AG04449 (cell line): ENCODE measurements at places on chromosomes 1 and 21.

DNA sequence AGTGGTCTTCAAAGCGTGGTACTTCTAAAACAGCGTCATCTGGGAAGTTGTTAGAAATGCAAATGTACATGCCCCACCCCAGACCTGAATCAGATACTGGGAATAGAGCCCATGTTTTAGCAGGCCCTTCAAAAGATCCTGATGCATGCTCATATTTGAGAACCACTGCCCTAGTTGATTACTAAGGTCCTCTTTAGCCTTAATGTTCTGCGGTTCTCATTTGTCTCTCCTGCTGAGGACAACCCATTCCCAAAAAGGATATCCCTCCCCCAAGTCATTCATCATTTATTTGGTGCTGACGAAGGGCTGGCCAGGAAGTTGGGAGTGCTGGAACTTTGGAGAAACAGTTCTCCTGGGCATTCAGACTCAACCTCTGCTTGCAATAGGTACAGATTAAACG, 92.4 kb upstream of the RALGPS2 start:
- no peak for DNase-seq

GRCh38 chr21:33348706-33349105, 23.9 kb downstream of the IFNAR1 start:
- no peak for DNase-seq

- no peak for DNase-seq
These were observed 8.3 kb downstream of the SHISA4 start for GRCh38 chr1:201896951-201897391.

DNA sequence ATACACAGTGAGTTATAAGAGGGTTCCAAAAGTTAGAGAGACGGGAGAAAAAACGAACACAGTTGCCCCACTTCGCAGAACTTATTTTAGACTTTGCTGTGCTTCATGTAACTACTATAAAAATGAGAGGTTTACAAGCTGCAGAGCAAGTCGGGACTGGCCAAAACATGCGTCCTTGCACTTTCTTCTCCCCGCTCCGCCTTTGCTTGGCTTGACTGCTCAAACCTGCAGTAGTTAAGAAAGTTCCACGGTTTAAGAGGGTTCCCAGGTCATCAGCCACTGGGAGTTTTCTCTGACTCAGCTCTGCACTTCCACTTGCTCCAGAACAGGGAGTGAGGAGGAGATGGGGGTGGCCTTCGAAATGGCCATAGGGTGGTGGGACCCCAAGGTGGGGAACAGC, 36.2 kb downstream of the CLIC6 start:
- DNase-seq: no peak

DNA sequence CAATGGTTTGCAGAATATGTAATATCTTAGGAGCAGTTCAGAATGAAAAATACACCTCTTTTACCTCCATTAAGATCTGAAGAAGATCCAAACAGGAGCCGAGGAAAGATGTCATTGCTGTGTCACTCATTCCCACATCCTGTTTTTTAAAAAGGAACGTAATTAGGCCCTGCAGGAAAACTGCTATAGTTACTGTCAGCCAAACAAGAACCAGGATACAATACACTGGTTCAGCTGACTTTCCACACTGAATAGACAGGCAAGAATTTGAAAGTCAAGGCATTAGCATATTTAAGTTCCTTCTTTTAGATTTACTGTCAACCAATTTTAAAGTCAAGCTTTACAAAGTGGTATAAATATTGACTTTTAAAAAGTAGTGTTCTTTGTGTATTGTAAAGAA, 63.8 kb downstream of the IARS2 start:
- no peak for DNase-seq

DNA sequence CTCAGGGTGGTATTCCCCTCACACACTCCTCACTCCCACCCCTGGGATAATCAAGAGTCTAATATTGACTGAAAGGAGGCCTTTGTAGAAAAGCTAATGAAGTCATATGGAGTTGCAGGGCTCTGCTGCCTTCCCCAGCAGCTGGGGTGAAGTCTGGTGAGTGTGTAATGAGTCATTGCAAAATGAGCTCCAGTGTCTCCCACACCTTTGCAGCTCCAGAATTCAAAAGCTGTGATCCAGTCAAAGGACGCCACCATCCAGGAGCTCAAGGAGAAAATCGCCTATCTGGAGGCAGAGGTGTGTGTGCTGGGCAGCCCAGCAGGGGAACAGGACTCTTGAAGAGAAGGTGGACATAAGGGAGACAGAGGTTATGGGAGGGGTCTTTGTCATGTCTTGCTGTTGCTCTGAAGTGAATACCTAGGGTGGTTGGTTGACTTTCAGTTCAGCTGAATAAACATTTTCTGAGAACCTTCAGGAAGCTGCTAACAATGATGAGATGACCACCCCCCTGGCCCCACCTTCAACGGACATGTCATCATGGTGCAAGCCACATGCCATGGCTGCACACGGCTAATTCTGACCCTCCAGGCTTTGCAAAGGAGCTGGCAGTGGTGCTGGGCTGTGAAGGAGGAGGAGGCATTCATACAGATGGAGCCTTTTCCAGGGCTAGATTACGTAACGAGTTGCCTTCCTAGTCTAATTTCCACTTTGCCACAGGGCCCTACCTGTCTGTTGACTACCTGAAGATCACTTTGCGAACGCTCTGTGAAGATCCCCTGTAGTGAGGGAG, 32.2 kb upstream of the SNX27 start:
- no peak for DNase-seq

DNA sequence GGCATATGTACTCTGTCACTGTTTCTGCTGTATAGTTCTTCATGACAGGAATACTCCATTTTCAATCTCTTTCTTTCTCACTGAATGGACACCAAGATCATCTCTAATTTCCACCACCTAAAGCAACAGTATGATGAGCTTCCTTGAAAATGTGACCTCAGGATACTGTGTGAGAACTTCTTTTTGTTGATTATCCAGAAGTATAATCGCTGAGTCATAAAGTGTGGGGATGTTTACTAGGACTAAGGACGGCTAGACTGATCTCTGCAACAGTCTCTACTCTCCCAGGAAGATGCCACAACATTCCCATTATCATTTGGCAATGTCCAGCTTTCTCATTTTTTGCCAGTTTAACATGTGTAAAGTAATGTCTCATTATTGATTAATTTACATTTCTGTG, 70.3 kb downstream of the TNFSF18 start:
- peak; percentile 29 for DNase-seq

GRCh38 chr1:85334962-85335361, 58.5 kb upstream of the BCL10 start:
- no peak for DNase-seq

- DNase-seq: no peak
These were observed 244.7 kb downstream of the MRPL39 start for GRCh38 chr21:25362375-25363267.

- DNase-seq: no peak
These were observed 1.2 kb downstream of the STPG1 start for GRCh38 chr1:24412408-24412807.

DNA sequence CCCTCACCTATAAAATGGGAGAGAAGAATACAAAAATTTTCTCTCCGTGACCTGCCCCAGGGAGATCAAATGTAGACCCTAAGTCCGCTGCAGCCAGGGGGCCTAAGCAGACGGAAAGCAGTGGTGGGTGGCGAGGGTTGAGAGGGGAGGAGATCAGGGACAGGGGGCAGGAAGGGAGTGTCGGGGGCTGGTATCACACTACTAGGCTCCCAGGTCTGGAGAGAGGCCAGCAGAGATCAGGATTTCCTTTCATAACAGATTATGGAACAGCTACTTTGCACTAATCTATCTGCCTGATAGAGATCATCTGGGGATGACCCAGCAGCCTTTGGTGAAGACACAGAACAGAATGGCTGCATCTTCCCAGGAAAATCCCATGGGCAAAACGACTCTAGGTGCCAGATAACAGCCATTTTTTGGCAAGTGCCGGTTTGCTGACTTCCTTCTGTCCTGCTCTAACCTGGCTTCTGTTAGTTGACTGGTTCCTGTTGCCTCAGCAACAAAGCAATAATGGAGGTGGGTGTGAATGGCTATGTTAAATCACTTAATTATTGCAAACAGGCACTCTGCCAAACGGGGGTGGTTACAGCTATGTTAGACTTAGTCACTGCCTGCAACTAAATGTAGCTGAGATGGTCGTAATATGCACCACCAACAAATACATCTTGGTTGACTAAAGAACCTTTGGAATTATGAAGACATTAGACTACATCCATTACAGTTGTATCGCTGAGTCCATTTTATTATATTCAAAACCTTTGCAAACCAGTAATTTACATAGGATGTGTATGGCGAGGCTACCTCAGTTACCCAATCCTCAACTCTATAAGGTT, 30.0 kb upstream of the EPS8L3 start:
- peak; percentile 64 for DNase-seq

DNA sequence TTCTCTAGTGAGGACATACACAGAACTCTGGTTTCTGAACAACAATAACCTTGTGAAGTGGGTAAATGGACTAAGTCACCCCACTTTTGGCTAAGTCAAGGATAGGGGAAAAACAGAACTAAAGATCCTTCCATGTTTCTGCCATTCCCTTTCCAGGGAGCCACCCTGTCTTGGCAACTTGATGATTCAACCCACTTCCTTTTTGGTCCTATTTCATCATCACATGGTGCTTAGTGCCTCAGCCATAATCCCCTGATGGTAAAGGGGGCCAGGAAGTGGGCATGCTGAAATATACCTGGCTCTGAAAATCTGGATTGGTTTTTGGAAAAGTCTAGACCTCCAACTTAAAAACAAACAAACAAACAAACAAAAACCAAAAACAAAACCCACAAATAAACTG, 206.4 kb upstream of the FOXD3 start:
- DNase-seq: no peak

GRCh38 chr1:234771642-234772344, 161.8 kb upstream of the IRF2BP2 start:
- DNase-seq: no peak

DNA sequence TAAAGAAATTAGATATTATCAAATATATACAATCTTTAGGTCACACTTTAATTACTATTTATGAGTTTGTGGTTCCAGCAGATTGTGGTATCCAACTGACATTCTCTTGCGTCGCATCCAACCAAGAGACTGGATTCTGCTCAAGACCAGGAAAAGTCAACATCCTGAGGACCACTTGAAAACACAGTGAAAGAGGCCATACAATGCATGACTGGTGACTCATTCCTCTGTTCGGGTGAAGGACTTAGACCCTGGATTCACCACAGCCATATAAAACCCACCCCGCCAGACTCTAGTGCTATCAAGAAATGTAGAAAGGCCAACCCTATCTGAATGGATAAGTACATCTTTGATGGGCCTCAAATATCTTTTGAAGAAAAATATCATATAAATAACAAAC, 14.5 kb upstream of the CFHR4 start:
- no peak for DNase-seq

DNA sequence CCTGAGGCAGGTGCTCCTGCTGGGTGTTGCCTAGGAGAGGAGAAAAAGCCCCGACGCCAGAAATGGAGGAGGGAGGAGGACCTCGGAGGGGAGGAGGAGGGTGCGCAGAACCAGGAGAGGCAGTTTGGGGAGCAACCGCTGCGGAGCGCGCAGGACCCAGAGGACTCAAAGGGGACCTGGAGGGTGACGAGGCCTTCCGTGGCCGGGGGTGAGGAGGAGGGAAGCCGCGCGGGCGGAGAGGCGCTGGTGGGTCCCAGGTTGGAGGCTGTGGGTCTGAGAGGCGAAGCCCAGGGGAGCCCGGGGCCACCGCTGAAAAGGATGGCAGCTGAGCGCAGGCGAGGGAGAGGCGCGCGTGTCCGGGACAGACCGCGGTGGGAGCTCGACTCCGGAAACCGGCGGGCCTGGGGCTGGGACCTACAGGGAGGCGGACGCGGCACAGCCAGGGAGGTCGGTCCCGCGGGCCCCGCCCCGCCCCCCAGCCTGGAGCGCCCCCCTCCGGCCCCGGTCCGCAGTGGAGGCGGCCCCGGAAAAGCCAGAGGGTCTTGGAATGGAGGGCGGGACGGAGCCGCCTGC, 15.1 kb downstream of the RNF223 start:
- no peak for DNase-seq

DNA sequence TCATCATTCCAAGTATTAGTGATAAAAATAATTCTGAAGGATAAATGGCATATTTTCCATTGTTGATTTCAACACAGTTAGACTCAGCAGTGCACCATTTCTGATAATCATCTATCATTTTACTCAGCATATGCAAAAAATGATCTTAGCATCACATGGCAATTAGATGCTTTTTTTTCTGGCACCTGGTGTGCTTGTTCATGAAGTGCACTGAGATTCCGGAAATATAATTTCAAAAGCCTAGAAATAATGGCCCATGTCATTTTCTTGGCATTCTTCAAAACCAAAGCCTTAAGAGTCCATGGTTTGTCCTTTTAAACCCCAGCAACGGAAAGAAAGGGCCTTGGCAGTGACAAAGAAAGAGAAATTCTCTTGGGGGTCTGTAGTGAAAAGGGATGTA, 278.8 kb downstream of the KIF26B start:
- no peak for DNase-seq

DNA sequence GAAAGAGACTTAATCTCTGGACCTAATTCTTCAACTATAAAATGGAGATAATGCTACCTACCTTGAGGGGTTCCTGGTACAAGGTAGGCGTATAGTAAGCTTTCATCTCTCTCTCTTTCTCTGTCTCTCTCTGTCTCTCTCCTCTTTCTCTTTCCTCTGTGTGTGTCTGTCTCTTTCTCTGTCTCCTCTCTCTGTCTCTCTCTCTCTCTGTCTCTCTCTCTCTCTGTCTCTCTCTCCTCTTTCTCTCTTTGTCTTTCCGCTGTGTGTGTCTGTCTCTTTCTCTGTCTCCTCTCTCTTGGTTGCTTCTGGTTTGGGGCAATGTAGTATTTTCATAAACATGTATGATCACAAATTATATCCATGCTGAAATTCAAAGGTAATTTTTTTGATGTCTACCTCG, 76.1 kb upstream of the UBE2U start:
- DNase-seq: no peak

DNA sequence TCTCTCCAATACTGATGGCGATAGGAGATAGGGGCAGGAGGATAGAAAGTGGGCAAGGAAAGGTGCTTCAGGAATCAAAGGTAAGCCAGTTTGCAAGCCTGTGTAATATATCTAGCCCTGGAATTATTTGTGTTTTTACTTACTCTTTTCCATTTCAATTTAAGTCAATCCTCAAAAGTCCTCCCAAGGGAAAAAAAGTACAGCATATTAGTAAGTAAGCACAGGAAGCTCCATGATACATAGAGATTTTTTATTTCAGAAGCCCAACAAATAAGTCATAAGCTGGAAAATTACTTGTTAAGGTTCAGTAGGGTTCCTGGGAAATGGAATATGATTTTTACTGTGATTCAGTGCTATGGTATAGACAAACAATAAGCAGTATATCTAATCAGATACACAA, 337.7 kb upstream of the DUSP10 start:
- no peak for DNase-seq

DNA sequence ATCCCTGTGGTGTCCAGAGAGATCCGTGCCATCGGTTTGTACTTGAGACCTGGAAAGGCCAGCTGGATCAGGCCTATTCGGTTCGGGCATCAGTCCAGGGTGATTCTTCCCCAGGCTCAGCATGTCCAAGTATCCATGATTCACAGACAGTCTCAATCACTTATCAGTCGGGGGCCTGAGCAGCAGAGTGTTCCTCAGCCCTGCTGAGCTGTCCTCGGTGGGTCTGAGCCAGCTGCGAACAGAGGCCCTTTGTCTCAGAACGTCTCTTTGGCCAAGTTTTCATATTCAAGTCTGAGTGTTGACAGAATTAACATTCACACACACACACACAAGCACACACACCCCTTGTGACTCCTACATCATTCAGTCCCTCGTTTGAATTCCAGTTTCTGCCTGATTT, 33.4 kb upstream of the OSBPL9 start:
- no peak for DNase-seq
